ENCODE measurements at places on chromosomes 1 and 21. TPM values are rescaled to one million over a fixed set of nuclear protein-coding genes. Genes with fewer than 3 reads are reported as not detected.

Gene FAM72A
- 3.3 TPM for polyA plus RNA-seq

- no peak for DNase-seq
These were observed 9.8 kb upstream of the ZSWIM5 start for GRCh38 chr1:45216200-45216541.

Gene TAS1R1
- 0.27 TPM for polyA plus RNA-seq

Gene S1PR1
- polyA plus RNA-seq, result 10.0 TPM

DNA sequence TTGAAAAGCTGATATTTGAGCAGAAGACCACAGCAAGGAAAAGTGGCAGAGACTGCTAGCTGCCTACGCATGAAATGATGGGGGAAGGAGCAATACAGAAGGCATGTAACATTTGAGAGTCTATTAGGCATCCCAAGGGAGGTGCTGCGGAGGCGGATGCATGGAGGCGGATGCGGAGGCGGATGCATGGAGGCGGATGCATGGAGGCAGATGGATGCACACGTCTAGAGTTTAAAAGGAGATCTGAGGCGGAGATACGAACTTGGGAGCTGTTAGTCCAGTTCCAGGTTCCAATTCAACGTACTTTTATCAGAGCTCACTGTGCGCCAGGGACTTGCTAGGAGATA lies 744 bp upstream of the DDX20 start:
- no peak for DNase-seq

- DNase-seq, result no peak
These were observed 57.8 kb downstream of the SIK1 start for GRCh38 chr21:43369124-43369523.

Gene DISP1
- 9.1 TPM for polyA plus RNA-seq

- DNase-seq, result no peak
These were observed 266.9 kb downstream of the SIPA1L2 start for GRCh38 chr1:232363008-232363407.

DNA sequence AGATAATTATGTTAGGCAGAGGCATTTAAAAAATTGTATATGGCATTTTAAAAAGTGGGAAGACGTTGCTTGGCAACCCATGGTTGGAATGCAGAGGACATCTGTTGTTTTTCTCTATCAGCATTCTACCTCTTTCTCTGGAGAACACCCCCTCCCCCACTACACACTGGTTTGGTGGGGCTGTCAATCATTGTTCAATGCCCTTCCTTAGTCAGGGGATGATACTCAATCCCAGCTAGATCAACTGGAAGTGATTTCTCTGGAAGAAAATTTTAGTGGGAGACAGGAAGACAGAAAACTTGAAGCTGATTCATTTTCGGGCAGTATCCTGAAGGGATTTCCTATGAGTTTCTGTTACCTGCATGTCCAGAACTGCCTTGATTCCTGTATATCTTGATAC lies 35.7 kb upstream of the CAP1 start:
- no peak for DNase-seq

DNA sequence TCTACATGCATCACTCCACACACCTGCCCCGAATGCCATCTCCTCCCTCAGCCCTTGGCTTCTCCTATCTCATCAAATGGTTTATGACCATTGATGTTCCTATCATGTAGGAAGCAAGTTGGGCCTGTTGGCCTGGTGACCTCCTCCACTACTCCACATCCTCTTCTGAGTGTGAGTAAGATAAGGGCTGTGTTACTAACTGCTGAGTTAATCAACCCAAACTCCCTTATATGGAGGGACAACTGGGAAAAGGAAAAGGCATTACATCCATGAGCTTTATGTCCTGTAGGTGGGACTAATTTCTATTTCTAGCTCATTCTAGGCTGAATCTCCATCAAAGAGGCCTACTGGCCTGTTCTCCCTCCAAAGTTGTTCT lies 57.6 kb downstream of the WLS start:
- no peak for DNase-seq

DNA sequence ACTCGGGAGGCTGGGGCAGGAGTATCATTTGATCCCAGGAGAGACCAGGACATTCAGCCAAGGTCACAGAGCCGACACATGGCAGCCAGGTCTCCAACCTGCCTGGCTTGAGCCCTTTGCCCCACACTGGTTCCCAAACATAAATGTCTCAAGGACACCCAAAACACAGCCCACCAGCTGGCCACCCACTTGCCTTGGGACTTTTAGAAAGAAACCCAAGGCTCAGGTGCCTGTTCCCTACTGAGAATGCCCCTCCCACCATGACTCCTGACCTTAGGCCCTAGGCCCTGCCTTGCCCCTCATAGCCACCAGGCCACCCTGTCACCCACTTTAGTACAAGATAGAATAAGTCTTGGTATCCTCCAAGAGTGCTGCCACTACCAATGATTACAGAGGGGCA lies 41.9 kb upstream of the LRP8 start:
- DNase-seq, result no peak

GRCh38 chr1:164794356-164794755 lies 235.4 kb downstream of the PBX1 start:
- DNase-seq, result peak; percentile 65

Gene VWA5B1
- polyA plus RNA-seq, result 0.40 TPM

Gene RIIAD1
- polyA plus RNA-seq, result 13.5 TPM

DNA sequence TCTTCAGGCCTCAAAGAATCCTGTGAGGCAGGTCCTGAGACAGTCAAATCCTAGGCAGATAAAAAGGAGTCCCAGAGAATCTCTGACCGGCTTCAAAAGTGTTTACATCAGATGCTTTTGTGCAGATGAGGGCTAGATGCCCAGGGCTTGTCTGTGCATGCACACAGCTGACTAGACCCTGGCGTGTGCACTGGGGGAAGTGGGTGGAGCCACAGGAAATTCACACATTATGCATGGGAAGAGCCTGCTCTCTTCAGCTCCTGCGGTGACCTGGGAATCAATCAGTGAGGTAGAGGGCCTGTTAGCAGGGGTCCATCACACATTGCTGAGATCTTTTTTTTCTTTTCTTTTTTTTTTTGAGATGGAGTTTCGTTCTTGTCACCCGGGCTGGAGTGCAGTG lies 36.6 kb upstream of the NHLH2 start:
- no peak for DNase-seq

DNA sequence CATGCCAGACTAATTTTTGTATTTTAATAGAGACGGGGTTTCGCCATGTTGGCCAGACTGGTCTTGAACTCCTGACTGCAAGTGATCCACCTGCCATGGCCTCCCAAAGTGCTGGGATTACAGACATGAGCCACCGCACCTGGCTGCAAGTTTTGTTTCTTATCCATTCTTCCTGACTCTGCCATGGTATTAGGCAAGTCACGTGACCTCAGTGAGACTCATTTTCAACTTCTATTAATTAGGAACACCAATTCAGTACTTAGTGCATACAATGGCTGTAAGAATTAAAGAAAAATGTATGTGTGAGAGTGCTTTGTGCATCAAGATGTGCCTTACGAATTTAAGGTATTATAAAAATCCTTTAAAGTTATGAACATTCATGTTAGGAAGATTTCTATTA lies 111.2 kb downstream of the CACNA1E start:
- DNase-seq, result no peak

Gene LYPD8
- polyA plus RNA-seq, result 2.1 TPM

GRCh38 chr1:22420455-22421053 lies 31.1 kb upstream of the ZBTB40 start:
- DNase-seq, result peak; percentile 57

DNA sequence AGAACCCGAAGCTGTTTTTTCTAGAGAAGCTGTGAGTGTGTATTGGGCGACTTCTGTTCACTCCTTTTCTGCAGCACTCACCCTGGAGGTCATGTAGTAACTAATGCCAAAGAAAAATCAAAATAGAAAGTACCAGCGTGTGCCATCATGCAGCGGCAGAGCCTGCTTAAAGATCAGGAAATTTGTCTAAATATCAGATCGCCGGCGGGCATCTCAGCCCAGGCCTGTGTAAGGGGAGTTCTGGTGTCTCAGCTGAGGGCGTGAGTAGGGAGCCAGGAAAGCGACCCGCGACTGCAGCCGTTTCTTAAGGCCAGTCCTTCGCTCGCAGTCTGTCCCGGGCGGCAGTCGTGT lies 768 bp downstream of the EDARADD start:
- no peak for DNase-seq

GRCh38 chr21:41897047-41897669 lies 18.0 kb upstream of the PRDM15 start:
- no peak for DNase-seq

Gene TMEM54
- 27.7 TPM for polyA plus RNA-seq

DNA sequence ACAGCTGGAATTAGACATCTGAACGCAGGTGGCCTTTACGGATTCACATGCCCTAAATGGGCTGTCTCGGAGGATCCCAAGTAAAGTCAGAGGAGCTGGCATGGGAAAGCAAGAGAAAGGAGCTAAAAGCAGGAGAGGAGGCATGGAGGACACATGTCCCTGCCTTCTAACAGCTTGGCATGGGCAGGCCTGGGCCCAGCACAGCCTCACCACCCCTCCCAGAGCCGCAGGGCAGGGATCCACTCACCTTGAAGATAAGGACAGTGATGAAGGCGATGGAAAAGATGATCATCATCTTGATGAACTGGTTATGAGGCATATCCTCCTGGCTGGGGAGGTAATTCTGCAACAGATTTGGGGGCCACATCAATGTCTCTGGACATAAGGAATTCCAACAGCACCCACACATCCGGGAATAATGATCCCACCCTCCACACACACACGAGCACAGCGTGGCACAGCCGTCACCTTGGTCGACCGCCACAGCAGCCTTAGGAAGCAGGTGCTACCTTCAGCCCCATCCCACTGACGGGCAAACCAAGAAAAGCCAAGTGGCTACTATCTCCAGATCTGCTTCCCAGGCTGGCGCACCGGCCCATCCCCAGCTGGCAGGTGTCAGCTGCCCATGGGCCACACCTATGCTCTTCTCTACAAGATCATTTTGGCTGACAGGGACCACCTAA lies 14.1 kb upstream of the MATN1 start:
- DNase-seq, result no peak

DNA sequence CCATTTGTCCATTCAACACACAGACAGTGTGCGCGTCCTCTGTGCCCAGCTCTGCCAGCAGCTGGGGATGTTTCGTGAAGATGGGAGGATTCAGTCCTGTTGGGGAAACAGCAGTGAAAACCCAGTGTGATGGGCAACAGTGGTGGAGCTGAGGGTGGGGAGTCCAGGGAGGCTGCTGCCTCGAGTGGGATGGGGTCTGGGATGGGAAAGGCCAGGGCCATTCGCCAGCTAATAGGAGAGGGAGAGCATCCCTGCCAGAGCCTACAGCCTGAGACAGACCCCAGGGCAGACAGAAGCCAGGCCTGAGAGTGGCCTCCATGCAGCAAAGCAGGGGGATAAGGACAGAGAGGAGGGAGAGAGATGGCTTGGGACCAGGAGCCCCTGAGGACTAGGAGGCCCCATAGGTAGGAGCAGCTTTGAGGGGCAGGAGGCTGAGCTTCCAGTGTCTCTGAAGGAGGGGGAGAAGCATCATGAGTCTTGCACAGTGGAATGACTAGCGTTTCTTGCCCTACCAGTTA lies 252.6 kb downstream of the NPHP4 start:
- DNase-seq, result no peak

GRCh38 chr1:236800002-236800620 lies 5.0 kb downstream of the MTR start:
- no peak for DNase-seq

Gene DNTTIP2
- 47.1 TPM for polyA plus RNA-seq

Gene EFCAB7
- 9.6 TPM for polyA plus RNA-seq

Gene MRPL55
- polyA plus RNA-seq, result 61.1 TPM

GRCh38 chr1:204649721-204650521 lies 35.6 kb downstream of the LRRN2 start:
- DNase-seq, result no peak

DNA sequence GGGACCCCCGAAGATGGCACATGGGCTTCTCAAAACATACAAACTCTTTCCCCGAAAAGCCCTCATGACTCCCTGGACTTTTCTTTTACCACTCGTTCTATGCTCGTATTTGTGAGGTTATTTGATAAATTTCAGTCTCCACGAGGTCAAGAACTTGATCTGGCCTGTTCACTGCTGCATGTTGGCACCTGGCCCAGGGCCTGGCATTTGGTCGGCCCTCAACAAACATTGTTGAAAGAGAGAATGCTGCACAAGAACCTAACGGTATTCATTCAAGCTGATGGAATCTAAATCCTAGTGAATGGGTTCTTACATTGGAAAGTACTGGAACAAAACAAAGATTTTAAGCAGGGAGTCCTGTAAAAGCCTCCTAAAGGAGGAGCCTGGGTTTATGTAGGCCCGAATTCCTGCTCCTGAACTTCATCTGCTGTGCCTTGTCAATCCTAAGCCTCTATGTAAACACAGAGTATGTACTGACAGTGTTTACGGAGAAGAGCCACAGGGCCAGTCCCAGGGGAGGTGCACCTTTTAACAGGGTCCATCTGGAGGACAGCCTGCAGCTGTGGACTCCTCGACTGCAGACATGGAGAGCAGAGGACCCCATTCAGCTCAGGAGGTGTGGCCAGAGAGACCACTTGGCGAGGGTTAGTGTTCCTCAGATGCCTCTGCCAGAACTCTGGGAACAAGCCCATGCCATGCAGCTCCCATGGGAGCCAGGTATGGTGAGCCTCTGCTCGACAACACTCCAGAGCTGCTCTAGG lies 46.9 kb downstream of the L1TD1 start:
- no peak for DNase-seq

DNA sequence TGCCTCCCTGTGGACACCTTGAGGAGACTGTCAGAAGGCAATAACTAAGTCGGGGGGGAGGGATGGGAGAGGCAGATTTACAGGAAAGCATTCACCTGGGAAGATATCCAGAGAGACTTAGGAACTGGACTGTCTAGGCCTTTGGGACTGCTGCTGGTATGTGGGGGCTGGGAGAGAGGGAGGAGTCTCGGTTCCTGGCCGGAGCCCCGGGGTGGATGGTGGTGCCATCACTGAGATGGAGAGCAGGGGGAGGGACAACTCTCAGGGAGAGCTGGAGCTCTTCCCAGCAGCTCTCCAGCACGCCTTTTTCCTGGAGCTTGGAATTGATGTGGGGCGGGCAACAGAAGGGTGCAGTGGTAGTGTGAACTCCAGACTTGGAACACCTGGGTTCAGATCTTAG lies 22.1 kb downstream of the PTPRF start:
- no peak for DNase-seq

Gene ANKRD34A
- 0.79 TPM for polyA plus RNA-seq

Gene UMODL1
- polyA plus RNA-seq, result 0.67 TPM

- DNase-seq, result no peak
These were observed 213.0 kb downstream of the LMX1A start for GRCh38 chr1:165143437-165144065.

- DNase-seq, result no peak
These were observed 30.4 kb downstream of the NPHS2 start for GRCh38 chr1:179545321-179545720.

GRCh38 chr1:77038000-77038399 lies 170.7 kb downstream of the ST6GALNAC5 start:
- no peak for DNase-seq

Gene RBM34
- 77.4 TPM for polyA plus RNA-seq

GRCh38 chr1:171858696-171859095 lies 17.4 kb downstream of the DNM3 start:
- no peak for DNase-seq

Gene SLC22A15
- 2.8 TPM for polyA plus RNA-seq

- no peak for DNase-seq
These were observed 62.1 kb downstream of the BRWD1 start for GRCh38 chr21:39251326-39251725.

- DNase-seq, result no peak
These were observed 253.8 kb upstream of the HOOK1 start for GRCh38 chr1:59560807-59561450.

- peak; percentile 29 for DNase-seq
These were observed 173.0 kb downstream of the GABPA start for GRCh38 chr21:25907573-25908275.

GRCh38 chr1:173355281-173356031 lies 121.7 kb upstream of the PRDX6 start:
- no peak for DNase-seq

Gene TUFT1
- 24.1 TPM for polyA plus RNA-seq

GRCh38 chr1:204361341-204361771 lies 1.6 kb upstream of the PLEKHA6 start:
- no peak for DNase-seq

Gene NFASC
- polyA plus RNA-seq, result 10.1 TPM

Data from large intestine (tissue), 12 donors.